ENCODE measurements at places on chromosomes 3 and 15.

- DNase-seq = no peak
Observed at GRCh38 chr3:186967686-186968085, 37.4 kb downstream of the ST6GAL1 start.

DNA sequence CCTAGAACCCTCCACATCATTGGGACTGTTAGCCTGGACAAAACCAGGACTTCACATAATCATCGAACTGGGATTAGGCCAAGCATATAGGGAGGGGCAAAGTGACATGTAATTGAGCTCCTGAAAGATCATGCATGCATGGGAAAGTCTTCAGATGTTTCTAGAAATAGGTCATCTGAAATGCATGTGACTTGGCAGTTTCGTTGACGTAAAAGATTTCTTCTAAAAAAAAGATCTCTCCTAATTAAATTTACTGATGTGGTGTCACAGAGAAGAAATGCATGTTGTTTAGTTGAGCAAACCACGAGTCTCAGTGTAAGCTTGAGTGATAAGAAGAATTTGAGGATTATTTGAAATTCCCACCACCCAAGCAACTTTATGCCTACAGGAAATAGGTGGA is 70.0 kb upstream of the LIMD1 start:
- DNase-seq = no peak

GRCh38 chr3:81816473-81817250 is 55.2 kb upstream of the GBE1 start:
- DNase-seq = no peak

DNA sequence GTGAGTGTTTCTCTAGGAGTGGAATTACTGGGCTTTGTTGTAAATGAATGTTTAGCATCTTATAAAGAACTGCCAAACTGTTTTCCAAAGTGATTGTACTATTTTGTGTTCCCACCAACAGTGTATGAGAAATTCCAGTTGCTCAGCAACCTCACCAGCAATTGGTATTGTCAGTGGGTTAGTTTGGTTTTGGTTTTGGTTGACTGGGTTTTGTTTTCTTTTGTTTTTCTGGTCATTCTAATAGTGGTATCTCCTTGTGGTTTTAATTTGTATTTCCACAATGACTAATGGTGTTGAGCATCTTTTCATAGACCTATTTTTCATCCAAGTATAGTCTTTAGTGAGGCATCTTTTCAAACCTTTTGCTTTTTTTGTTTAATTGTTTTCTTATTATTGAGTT is 27.1 kb downstream of the FILIP1L start:
- DNase-seq = peak; percentile 70

GRCh38 chr15:96311256-96311955 is 19.1 kb upstream of the NR2F2 start:
- no peak for DNase-seq

- DNase-seq = peak; percentile 45
Observed at GRCh38 chr3:186985661-186986364, 55.5 kb downstream of the ST6GAL1 start.

GRCh38 chr3:153330901-153331300 is 168.9 kb downstream of the RAP2B start:
- DNase-seq = no peak

DNA sequence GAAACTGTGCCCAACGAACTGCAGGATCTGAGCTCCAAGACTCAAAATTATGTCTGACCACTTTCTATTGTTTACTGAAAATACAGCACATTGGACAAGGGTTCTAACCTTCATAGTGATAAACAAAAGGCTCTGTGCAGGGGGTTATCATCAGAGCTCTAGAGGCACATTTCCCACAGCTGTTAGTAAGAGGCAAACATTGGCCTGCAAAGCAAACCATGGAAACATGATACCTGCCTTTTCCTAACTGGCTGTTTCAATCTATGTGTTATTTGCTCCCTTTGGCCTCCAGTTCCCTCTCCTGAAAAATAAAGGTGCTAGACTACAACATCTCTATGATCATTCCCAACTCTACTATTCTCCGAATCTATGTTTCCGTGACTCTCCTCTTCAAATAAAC is 159.7 kb upstream of the ARHGEF26 start:
- no peak for DNase-seq

DNA sequence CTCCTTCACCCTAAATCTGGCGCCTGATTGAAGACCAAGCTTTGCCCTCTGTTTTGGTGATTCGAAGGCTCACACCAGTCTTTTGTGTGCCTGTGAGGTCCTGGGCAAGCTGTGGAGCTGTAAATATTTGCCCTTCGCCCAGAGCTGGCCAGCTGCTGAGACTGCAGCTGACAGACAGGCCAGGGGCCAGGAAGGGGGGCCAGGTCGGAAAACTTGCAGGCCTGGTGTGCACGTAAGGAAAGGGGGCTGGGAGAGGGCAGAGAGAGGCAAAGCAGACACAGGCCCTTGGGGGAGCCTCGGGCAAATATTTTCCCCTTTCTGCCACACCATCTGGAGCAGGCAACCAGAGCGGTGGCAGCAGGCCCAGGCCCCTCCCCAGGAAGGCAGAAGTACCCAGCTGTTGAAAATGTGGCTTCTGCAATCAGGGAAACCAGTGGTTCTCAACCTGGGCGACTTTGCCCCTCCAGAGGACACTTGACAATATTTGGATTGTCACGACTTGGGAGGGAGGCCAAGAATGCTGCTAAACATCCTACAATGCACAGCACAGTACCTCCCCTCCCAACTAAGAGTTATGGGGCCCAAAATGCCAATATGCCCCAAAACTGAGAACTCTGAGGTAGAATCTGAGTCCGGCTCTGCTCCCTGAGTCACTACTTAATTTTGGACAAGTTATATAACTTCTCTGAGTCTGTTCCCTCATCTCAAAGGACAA is 2.5 kb downstream of the PDZRN3 start:
- no peak for DNase-seq

DNA sequence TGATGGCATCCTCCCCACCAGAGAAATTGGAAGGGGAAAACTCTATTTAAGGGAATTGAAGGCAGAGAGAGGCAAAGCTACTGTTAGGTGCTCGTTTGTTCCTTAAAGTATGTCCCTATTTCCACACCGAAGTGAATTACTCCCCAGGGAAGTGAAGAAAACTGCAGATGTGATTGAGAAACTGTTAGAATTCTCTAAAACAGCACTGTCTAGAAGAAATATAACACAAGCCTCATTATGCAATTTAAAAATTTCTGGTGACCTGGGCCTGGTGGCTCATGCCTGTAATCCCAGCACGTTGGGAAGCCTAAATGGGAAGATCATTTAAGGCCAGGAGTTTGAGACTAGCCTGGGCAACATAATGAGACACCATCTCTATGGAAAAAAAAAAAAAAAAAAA is 305.0 kb downstream of the SHQ1 start:
- DNase-seq = no peak

DNA sequence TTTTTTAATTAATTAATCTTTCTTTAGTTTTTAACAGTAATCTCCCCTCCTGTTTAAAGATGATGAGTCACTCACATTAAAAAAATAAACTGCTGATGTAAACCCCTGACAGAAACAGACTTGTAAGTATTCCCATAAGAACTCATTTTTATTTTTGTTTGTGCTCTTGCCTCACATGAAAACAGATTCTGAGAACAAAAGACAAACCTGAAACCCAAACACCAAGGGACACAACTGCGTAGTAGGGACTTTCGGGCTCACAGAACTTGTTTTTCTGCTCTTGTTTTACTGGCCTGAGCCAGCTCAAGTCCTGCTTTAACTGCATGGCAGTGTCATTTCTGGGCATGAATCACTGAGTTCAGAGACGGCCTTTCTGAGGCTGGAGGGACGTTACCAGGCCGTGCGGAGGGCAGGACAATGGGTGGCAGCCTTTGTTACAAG is 600.8 kb downstream of the FOXP1 start:
- DNase-seq = peak; percentile 93

DNA sequence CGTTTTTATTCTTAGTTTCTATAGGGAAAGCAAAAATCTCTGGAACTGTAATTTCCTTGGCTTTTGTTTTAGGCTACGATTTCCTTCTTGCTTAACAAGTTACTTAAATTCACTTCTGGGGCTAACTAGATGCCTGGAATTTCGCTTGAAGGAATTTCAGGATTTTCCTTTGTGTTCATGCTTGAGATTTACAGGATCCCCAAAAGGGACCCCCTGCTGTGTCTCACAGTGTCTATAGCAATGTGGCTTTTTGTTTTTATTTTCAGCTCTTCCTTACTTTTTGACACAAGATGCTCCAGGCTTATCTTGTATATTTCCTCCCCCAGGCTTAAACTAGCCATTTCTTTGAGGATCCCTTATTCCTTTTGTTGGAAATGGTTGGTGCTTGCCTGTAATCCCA is 95.5 kb upstream of the DPPA4 start:
- no peak for DNase-seq

- no peak for DNase-seq
Observed at GRCh38 chr15:85402195-85402881, 21.9 kb downstream of the AKAP13 start.

DNA sequence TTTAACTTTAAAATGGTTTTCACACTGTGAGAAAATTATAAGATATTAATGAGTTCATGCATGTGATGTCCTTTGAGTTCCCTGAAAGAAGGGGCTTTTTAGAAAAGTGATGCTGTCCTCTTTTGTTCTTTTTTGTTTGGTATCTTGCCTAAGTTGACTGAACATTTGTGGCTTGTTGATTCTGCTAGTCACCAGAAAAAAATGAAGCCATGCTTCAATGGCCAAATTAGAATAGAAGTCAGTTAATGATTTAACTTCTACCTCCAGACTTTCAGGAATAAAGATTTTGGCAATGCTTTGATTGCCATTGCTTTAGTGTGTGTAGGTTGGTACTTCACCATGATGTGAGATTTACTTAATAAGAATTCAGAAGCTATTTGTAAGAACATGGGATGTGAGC is 260.6 kb upstream of the NECTIN3 start:
- DNase-seq = no peak

- no peak for DNase-seq
Observed at GRCh38 chr3:43921056-43921648, 230.4 kb downstream of the ABHD5 start.

DNA sequence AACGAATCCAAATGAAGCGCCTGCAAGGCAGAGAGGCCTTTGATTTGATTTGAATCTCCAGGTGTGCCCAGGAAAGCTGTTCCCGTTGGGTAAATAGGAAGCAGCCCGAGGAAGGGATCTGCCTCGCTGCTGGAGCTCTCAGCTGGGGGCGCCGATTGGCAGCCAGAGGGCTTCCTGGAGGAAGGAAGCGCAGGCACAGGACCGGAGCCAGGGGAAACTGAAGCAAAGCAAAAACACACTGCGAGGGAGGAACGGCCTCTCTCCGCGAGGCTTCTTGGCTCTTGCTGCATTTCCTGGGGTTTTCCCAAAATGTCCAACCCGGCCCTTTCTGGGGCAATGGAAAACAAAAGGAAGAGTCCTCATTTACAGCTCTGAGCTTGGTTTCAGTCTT is 80.3 kb downstream of the TMEM266 start:
- DNase-seq = no peak

DNA sequence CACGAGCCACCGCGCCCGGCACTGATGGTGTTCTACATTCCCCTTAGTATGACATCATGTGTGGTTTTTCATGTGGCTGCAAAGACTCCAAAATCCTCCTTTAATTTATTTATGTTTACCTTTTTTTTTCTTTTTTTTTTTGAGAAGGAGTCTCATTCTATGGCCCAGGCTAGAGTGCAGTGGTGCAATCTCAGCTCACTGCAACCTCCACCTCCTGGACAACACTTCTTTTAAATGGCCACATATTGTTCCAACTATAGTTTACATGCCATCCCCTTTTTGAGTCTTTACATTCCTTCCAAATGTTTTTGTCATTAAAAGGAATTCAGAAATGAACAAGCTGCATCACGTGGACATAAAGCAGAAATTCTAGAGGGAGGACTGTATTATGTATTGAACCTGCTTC is 10.3 kb upstream of the CDV3 start:
- DNase-seq = no peak

- DNase-seq = no peak
Observed at GRCh38 chr15:93286446-93286845, 197.4 kb upstream of the RGMA start.

DNA sequence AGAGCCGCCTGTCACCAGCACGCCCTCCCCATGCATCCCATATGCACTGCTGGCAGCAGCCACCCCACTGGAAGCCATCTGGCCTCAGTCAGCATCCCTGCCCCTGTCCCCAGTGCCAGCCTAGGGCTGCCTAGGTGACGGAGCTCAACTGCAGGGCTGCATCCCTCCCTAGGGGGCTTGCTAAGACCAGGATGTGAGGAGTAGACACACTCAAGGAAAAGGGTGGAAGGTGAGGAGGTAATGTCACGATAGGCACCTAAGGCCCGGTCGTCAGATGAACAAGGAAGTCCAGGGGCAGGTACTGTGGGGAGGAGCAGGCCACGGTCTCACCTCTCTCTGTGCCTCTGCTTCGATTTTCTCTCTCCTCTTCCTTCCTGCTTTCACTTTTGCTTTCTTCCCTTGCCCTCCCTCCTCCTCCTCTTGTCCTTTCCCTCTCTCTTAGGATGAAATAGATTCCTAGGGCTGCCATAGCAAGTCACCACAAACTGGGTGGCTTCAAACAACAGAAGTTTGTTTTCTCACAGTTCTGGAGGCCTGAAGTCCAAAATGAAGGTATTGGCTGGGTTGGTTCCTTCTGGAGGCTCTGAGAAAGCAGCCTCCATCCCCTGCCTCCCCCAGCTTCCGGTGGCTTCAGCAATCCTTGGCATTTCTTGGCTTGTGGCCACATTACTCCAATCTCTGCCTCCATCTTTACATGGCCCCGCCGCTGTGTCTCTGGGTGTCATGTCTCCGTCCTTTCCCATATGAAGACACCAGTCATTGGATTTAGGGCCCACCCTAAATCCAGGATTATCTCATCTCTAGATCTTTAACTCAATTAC is 298.3 kb downstream of the SHQ1 start:
- DNase-seq = no peak

DNA sequence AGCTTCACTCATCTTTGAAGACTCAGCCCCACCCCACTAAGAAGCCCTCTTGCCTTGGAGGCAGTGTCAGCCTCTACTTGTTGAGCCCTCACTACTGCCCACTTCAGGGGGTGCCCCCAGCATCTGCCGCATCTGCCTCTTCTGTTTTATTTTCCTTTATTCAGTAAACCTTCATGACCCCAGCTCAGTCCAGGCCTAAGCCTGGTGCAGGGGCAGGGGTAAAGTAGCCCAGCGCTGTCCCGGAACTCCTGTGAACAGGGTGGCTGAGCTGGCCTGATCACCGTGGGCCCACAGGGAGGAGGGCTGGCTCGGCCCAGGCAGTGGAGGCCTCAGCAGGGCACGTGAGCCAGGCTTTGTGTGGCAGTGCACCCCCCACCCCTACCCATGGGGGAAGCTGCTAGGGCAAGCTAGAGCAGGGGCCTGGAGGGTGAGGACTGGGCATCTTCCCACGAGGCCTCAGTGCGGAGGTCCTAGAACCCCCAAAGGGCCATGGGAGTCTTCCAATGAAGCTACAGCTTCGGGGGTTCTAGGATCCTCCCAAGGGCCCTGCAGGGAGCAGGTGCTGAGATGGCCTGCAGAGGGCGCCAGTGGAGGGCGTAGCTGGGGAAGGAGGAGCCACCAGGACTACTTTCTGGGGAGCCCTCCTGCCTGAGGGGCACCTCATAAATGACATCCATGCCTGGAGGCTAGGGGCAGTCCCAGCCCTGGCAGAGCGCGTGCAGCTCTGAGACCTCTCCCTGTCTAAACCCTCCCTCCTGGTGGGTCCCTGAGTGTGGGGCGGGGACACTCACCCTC is 36.0 kb downstream of the TSPAN3 start:
- DNase-seq = peak; percentile 39

- no peak for DNase-seq
Observed at GRCh38 chr3:18349197-18349798, 75.8 kb downstream of the SATB1 start.

All from MM.1S (cell line).